ENCODE measurements at places on chromosomes 13 and 19.
A peak's percentile ranks its signal among the peaks of the same experiment; 100 is the strongest.

DNA sequence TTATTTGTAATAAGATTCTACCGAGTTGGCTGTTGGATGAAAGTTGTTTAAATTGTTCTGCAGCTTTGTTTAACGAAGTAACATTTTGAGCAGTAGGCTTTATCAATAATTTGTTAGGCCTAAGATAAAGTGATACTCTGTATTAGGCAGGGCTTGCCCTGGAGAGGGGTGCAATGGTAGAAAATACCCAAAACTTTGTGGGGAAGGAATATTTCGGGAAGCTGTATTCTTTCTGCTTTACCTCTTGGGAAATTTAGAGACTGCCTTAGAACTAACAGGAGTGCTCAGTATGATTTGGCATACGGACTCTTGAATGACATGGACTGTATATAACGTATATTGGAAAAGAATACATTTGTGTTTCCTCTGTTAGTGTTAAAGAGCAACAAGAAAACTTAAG, 2.5 kb downstream of the PDS5B start:
- no peak for DNase-seq

DNA sequence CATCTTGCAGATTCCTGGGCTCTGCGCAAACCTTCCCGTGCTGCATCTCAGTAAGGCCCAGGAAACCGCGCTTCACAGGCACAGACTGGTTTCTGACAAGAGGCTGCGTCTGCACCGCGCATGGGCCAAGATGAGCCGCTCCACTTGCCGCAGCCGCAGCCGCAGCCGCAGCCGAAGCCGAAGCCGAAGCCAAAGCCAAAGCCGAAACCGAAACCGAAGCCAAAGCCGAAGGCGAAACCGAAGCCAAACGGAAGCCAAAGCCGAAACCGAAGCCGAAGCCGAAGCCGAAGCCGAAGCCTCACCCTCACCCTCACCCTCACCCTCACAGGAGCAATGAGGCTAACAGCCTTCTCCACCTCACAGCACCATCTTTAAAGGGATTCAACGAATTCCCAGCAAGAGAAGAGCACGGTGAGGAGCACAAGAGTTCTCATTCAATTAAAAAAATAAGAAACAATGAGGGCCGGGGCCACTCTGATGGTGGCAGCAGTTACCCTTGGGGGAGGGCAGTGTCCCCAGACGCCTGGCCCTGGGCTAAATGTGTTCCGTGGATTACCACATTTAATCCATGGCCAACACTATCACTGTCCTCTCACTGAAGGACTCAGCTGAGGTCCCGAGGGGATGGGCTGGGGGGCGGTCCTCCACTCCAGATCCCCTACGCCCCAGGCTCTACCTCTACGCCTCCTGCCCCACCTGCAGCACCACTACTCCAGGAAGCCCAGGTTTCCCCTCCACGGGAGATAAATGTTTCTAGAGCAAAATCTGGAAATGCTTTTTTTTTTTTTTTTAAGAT, 29.1 kb downstream of the ZNF787 start:
- DNase-seq, result no peak

- no peak for DNase-seq
Observed at GRCh38 chr13:110677731-110678545, 28.0 kb downstream of the CARS2 start.

DNA sequence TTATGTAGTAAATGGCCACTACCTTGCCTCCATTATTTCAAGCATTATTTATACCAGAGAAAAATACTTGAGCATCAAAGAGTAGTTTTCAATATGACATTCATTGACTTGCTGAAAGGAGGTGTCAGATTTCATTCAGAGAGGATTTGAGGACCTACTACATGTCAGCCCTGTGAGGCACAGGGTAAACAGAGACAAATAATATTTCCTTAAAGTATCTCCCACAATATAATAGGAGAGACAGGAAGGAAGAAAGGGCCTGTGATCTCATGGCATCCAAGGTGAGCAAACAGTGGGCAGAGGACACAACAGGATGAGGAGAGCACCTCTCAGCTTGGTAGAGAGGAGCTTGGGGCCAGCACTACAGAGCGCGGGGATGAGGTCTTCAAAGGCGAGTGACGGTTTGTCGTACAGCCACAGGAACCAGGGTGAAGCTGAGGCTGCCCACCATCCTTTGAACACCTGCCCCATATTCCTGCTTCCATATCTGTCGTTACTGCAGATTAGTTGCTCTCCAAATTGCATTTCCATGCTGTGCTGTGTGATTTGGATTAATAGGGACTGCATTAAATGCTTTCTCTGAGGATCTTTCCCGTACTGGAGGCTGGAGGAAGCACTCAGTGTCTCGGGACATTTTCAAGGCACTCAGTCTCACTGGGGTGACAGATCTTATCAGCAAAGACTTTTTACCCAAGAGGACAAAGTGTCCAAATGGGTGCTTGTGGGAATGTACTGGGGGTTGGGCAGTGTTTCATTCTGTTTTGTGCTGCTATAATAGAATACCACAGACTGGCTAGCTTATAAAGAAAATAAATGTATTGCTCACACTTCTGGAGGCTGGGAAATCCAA, 59.2 kb downstream of the GJA3 start:
- no peak for DNase-seq

- DNase-seq, result peak; percentile 1
Observed at GRCh38 chr13:27919934-27920676, at the start of gene PDX1. TSS of gene PDX1 (plus strand) at chr13:27920000. CDS start at chr13:27920139, 139 bp downstream.

DNA sequence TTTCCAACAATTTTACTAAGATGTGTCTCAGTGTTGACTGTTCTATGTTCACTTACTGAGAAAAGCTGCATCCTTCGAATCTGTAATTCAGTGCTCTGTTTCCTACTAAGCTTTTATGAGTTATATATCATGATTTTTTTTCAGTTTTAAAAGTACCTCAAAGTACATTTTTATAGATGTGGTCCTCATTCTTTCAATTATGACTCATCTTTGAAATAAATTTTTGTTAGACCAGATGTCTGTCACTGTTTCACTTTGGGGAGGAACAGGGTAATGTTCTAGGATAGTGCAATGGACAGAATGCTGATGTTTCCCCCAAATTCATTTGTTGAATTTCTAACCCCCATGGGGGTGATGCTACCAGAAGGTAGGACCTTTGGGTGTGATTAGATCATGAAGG, 74.8 kb downstream of the NALCN start:
- no peak for DNase-seq

DNA sequence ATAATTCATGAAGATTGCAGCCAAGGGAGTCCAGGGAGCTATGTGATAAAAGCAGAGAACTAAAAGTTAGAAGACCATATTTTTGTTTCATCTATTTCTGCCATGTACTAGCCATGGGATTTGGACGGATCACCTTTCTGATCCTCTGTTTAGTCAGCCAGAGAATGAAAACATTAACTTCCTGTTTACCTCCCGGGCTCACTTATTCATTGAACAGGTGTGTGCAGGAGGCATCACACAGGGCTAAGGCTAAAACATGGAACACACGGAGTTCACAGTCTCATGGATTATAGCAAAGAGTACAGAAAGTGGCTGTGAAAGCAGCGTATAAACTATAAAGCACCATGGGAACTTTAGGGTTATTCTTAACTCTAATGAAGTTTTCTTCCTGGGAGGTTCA, 96.8 kb downstream of the GPR12 start:
- no peak for DNase-seq

DNA sequence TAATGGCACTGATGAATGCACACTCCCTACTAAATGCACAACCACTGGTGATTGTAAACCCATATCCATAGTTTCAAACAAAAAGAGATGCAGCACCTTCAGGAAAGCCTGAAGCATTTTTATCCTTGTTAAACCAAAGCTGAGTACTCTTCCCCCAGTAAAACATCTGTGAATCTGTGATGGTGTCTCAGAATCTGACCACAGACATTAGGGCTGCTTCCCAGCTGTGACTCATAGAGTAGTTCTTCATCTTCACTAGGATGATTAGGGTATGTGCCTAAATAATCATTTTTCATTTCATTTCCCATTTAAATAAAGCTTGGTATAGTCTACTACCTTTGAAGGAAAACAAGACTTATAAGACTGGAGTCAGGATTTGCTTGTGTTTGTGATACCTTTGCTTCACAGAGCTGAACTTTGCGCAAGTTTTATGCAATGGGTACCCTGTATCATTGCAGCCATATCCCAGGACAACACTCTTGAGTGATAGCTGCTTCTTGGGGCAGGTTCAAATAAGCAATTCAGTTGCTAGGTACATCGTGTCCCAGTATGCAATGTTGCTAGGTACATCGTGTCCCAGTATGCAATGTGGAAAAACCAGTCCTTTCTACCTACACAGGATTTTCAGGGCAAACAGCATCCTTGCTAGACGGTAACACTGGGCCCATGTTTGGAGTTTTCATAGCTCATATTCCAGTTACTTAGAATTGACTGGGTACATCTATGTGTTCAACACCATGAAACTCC, 277.1 kb downstream of the IRS2 start:
- no peak for DNase-seq

- DNase-seq, result no peak
Observed at GRCh38 chr13:30618930-30619279, 1.2 kb downstream of the USPL1 start.

DNA sequence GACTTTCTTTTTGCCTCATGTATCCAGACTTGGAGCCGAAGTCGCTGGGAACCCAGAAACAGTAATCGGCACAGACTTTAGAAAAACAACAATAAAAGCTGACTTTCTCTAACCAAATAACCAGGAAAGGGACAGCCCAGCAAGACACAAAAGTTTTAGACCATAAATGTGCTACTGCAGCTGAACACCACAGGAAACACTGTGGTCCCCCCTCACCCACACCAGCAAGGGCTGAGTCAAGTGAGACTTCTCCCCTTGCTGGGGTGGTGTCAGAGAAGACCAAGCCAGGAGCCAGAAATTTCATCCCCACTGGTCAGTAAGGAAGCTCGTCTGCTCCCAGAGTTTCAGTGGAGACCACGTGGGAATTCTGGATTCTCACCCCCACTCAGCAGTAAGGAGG, 70.6 kb downstream of the ESD start:
- no peak for DNase-seq

DNA sequence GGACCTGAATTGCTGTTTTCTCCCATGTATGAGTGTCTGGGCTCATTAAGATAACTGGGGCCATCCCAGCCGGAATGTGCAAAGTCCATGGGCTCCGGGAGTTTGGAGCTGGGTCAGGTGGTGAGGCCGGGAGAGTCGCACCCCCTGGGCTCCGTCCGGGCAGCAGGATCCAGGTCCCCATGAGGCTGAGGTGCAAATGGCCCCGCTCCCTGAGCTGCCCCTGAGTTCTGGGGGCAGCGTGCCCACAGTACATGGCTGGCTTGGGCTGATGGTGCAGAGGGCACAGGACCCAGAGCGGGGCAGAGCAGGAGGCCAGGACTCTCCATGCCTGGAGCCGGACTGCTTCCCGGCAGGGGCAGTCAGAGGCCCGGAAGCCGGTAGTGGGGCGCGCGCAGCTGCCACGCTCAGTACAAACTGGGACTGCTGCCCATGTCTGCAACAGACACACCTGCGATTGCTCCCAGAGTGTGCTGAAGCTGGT, 136.0 kb downstream of the KDM4B start:
- no peak for DNase-seq

- DNase-seq, result peak; percentile 59
Observed at GRCh38 chr19:51473009-51473707, 5.2 kb upstream of the CEACAM18 start.

GRCh38 chr19:5017235-5017634, 48.3 kb downstream of the KDM4B start:
- DNase-seq, result no peak

DNA sequence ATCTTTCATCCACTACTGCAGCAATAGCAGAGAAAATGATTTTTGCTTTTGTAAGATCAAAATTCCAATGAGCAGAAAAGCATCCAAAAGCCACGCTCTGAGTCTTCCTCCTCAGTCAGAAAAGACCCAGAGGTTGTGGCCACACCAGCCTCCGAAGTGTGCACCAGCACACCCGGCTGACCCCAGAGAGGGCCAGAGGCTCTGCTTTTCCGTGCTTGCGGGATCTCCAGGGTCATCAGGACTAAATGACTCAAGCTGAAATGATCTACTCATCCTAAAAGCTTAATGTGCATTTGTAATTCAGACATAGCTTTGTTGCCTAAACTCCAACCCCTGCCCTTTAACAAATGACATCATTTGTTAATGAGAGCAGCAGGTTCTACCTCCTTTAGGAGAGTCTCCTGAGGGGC, 16.5 kb downstream of the RXFP2 start:
- DNase-seq, result no peak

- no peak for DNase-seq
Observed at GRCh38 chr19:13130886-13131490, 12.9 kb downstream of the NACC1 start.

- DNase-seq, result no peak
Observed at GRCh38 chr13:113860051-113860664, 3.7 kb downstream of the GAS6 start.

GRCh38 chr19:14015524-14016035, 9.5 kb upstream of the RFX1 start:
- no peak for DNase-seq

DNA sequence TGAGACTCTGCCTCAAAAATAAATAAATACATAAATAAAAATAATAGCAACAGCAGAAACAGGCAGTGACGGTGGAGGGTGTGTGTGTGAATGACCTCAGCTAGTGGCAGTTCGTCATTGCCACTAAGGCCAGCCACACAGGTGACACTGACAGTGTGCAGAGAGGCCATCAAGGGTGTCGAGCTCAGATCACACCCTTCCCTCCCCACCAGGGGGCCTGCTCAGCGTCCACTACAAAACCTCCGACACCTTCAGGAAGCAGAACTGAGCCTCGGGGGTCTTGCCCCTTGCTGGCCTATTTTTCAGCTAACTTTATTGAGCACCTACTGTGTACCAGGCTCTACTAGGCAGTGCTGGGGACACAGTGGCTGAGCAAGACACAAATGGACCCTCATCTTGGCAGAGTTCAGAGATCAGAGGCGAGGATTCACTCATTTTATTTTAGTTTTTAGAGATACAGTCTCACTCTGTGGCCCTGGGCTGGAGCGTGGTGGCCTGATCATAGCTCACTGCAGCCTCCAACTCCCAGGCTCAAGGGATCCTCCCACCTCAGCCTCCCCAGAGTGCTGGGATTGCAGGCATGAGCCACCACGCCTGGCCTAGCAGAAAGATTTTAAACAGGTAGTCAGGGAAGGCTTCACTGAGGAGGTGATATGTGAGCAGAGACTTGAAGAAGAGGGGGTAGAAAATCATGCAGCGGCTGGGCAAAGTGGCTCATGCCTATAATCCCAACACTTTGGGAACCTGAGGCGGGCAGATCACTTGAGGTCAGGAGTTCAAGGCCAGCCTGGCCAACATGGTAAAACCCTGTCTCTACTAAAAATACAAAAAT, 30.3 kb upstream of the SEMA6B start:
- no peak for DNase-seq

DNA sequence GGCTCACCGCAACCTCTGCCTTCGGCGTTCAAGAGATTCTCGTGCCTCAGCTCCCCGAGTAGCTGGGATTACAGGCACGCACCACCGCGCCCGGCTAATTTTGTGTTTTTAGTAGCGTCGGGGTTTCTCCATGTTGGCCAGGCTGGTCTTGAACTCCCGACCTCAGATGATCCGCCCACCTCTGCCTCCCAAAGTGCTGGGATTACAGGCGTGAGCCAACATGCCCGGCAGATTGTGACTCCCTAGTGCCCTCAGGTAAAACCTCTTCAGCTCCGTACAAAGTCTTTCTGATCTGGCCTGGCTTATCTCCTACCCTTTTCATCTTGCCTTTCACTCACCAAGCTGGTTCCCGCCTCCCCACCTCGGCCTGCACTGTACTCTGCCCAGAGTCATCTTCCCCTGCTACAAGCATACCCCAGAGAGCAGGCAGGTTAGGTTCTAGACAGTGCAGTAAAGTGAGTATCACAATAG, 15.0 kb downstream of the BICRA start:
- no peak for DNase-seq

Measured in NCI-H460 (cell line).